ENCODE measurements at places on chromosomes 5 and 9. TPM values are rescaled to one million over a fixed set of nuclear protein-coding genes. Genes with fewer than 3 reads are reported as not detected.

- DNase-seq: peak; percentile 88
Measured at GRCh38 chr5:149471406-149472183, 79.6 kb downstream of the CSNK1A1 start.

GRCh38 chr5:146560205-146560812 lies 44.3 kb upstream of the GPR151 start:
- DNase-seq: no peak

- no peak for DNase-seq
Measured at GRCh38 chr9:86135371-86135770, 36.0 kb upstream of the GOLM1 start.

GRCh38 chr9:90141723-90142122 lies 500.9 kb downstream of the DIRAS2 start:
- no peak for DNase-seq

DNA sequence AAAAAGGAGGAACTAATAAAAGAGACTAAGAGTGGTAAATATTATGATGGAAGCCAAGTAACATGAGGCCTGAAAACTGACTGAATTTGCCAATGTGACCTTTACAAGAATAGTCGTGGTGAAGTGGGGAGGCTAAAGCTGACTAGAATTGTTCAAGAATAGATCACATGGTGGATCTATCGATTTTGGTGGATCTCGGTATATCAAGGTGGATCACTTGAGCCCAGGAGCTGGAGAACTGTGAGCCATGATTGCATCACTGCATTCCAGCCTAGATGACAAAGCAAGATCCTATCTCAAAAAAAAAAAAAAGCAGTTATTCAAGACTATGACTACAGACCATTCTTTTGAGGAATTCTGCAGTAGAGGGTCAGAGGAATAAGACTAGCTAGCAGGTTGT lies 15.1 kb downstream of the ERMP1 start:
- DNase-seq: no peak

DNA sequence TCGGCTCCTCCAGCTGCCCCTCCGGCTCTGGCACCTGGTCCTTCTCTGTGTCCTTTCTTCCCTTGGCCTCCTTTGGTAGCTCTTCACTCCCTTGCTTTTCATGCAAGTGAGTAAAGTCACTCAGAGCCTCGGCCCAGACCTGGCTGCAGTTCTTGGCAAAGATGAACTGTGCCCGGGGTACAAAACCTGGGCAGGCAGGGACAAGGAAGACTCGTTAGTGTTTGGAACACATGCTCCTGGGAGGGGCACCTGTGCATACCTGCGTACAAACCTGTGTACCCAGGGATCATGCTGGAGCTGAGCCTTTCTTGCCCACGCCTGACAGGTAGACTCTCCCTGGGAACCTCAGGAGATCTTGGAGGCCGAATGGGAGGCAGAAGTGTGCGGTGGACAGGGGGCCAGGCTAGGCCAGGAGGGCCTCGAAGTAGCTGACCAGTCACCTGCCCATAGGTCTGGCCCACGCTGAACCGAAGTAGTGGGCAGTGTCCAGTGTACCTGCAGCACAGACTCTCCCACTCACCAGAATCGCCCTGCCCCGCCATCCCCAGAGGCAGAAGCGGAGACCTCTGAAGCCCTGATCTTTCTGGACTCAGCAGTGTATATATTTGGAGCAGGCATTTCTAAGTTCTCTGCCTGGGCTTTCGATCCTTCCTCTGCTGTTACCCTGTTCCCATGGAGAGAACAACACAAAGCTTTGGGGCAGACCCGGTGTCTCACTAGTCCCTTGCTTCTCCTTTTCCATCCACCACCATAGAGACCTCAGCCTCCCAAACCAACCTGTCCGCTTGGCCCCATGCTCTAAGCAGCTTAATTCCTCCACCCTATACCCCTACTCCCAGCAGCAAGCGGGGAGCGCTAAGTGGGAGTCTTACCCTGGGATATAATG lies 41.9 kb upstream of the TESK1 start:
- no peak for DNase-seq

- no peak for DNase-seq
Measured at GRCh38 chr5:166781737-166782136, 1509.7 kb upstream of the WWC1 start.

- no peak for DNase-seq
Measured at GRCh38 chr9:91376239-91376638, 14.5 kb upstream of the AUH start.

DNA sequence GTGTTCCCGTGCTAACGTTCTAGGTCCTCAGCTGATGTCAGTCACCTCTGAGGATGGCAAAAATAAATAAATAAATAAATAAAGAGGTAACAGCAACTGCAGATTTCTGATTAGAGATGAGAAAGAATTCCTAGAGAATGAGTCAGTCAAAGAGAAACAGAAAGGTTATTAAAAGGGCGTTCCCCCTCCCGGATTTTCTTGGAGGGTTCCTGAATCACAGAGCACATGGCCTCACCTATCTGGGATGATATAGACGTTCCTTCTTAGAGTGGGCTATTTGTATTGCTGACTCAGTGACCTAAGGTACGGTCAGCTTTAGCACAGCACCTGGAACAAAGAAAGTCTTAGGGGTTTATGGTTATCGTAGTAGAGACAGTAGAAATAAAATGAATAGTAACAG lies 30.6 kb downstream of the HTR4 start:
- DNase-seq: no peak

- no peak for DNase-seq
Measured at GRCh38 chr9:26951794-26952193, 4.4 kb upstream of the IFT74 start.

- DNase-seq: no peak
Measured at GRCh38 chr9:14119694-14120514, 194.0 kb downstream of the NFIB start.

GRCh38 chr5:168887931-168888330 lies 308.8 kb upstream of the PANK3 start:
- no peak for DNase-seq

- peak; percentile 77 for DNase-seq
Measured at GRCh38 chr9:127987103-127987614, 6.4 kb upstream of the EEIG1 start.

- peak; percentile 44 for DNase-seq
Measured at GRCh38 chr9:33140401-33141360, 26.5 kb downstream of the B4GALT1 start.

DNA sequence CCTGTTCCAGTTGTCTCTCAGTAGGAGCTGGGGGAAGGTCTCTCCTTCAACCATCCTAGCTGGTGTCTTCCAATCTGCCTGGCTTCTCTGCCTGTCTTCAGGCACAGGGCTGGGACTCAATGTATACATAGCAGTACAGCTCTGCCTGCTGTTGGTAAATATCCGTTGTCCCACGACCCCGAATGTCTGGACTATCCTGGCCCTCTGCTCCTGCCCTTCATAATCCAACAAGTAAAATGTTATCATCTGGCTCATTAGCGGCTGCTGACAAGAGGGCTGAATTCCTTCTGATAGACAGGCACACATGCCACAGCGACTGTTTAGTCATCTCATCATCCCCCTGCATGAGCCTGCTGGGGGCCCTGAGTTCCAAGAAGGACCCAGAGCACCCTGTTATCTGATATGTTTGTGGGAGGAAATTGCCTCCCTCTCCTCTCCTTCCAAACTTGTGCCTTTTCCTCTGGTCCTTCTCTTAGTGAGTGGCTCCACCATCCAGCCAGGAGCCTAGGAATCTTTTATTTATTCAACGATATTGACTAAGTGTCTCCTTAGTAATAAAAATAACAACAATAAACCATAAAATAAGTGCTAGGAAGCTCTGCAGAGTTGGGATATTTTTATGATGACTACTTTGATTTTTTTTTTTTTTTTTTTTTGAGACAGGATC lies 29.5 kb upstream of the TGFBR1 start:
- DNase-seq: no peak

- DNase-seq: no peak
Measured at GRCh38 chr5:135303582-135304173, 95.4 kb downstream of the MACROH2A1 start.

DNA sequence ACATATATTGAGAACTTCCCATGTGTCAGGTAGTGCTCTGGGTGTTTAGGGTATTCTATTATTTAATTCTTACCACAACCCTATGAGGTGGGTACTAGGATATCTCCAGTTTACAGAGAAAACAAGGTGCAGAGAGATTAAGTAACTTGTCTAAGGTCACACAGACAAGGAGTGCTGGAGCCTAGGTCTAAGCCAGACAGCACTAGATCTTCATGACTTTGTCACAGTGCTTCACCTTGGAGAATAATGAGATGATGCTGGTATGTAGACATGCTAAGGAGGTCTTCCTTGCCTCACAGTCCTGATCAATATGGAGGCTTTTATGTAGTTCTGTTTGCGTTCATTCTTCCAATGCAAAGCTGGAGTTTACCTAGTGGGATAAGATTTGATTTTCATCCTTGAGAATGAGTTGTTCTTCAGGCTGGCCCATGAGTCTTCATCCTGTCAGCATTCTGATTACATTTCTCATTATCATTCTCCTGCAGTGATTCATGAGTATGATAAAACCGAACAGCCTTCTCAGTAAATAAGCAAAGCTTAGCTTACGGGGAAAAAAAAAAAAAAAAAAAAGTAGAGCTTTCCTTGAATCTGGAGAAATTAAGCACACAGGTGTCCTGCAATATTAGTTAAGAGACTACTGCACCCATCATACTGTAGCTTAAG lies 176.3 kb downstream of the C9orf152 start:
- DNase-seq: no peak

DNA sequence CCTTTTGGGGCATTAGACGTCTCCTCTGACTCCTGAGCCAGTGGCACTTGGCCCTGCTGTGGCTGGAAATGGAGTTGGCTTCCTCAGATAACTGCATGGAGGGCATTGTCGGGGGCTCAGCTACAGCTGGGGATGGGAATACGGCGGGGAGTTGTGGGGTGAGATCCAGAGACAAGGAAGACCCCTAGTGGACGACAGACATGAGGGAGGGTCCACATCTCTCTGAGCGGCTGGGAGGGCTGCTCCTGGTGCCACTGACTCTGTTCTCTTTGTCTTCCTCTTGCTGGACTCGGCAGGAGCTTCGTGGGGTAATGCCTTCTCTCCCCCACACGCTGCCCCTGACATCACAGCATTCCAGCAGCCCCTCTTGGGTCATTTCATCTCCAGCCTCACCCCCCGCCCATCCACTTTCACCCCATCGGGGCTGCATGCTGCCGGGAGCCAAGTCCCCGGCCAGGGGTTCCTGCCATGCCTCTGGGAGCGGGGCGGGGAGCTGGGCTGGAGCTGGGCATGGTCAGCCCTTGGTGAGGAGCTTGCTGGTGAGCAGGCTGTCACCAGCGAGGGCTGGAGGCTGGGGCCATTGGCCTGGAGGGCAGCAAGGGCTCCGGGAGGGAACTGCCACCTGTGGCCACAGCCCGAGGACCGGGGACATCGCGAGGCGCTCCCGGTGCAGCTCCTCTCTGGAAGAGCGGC lies 172.3 kb downstream of the CACNA1B start:
- peak; percentile 33 for DNase-seq

DNA sequence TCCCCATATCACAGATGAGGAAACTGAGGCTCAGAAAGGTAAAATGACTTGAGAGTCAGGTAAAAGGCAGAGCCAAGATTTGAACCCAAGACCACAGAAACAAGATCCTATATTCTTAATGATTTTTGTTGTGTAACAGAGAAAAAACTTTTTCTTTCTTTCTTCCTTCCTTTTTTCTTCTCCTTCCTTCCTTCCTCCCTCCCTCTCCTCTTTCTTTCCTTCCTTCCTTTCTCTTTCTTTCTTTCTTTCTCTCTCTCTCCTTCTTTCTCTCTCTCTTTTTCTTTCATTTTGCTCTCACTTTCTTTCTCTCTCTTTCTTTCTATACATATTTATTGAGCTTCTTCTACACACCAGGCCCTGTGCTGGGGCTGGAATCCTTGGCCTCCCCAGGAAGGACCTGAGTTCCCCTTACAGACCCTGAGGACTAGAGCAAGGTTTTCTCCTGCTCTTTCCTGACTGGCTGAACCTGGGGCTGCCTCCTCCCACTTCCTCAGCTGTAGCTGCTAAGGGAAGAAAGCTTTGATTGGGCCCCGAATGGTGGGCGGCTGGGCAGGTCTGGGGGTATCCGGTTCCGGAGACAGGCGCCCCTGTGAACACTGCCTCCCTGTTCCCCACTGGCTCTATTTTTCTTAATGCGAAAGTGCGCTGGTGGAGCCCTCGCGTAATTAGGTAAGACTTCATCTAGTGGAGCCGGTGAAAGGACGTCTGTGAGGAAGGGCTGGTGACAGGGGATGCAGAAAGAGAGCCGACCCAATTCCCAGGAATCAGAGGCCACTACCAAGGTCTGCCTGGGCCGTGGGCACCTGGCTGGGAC lies 27.4 kb upstream of the KIF12 start:
- no peak for DNase-seq

DNA sequence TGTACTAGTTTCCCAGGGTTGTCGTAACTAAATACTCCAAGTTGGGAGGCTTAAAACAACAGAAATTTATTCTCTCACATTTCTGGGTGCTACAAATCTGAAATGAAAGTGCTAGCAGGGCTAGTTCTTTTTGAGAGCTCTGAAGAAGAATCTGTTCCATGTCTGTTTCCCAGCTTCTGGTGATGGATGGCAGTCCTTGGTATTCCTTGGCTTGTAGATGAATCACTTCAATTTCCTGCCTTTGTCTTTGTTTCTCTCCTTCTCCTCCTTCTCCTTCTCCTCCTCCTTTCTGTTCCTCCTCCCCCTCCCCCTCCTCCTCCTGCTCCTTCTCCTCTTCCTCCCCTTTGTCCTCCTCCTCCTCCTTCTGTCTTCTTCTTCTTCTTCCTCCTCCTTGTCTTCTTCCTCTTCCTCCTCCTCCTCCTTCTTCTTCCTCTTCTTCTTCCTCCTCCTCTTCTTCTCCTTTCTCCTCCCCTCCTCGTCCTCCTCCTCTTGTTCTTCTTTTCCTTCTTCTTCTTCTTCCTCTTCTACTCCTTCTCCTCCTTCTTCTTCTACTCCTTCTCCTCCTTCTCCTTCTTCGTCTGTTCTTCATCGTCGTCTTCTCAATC lies 104.7 kb upstream of the ANKRD55 start:
- DNase-seq: no peak

The RETREG1 gene
- total RNA-seq: 19.4 TPM

The SVEP1 gene
- 24.8 TPM for total RNA-seq

The GCNT4 gene
- total RNA-seq: 18.5 TPM

The CMYA5 gene
- 1.9 TPM for total RNA-seq

The LCN9 gene
- total RNA-seq: not detected

The MEF2C gene
- 5.4 TPM for total RNA-seq

The SLC34A1 gene
- not detected for total RNA-seq

The GADD45G gene
- 15.2 TPM for total RNA-seq

The DBH gene
- total RNA-seq: not detected

The SLC6A3 gene
- total RNA-seq: 0.40 TPM

The HOMER1 gene
- 23.1 TPM for total RNA-seq

The SEMA5A gene
- total RNA-seq: 22.5 TPM

The CENPH gene
- total RNA-seq: 2.9 TPM

The GFI1B gene
- 2.7 TPM for total RNA-seq
